ENCODE measurements at places on chromosomes 11 and 22. TPM values are rescaled to one million over a fixed set of nuclear protein-coding genes. Genes with fewer than 3 reads are reported as not detected.

GRCh38 chr11:116776522-116776984 lies 3.8 kb upstream of the BUD13 start:
- no peak for DNase-seq

The CRYBA4 gene
- total RNA-seq = 1.6 TPM

DNA sequence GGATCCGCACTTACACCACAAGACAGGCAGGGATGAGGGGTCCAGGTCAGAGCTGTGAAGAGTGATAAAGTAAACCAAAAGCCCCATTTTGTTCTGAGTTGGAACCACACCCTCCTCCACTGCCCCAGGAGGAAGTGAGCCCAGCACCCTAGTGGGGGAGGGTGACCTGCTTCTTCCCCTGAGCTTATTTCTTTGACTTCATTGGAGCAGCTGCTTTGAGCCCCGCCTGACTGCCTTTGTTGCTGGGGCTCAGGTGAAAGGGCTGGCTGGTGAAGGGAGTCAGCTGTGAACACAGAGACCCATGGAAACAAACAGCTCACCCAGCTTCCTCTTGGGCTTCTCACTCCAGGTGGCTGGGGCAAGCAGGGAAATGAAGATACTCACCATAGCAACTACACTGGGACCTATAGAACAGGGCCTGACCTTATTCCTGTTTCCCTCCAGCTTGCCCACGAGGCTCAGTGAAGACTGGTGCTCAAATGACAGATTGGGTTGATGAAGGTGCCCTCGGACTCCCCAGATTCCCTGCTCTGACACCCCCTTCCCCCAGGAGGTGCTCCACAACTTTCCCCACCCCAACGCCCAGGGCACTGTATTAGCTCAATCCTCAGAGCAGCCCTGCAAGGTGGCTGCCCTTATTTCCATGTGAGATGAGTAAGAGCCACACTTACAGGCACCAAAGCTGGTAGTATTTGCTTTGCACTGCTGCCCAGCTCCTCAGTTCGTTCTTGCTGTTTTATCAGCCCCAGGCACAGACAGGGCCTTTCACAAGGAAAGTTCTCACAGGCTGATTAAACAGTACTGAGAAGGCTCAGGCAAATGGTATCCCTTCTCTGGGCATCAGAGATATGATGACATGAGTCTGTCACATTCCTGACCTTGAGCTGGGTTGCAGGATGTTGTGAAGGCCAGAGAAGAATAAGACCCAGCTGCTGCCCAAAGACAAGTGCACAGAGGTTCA lies 2.4 kb downstream of the UCP2 start:
- no peak for DNase-seq

DNA sequence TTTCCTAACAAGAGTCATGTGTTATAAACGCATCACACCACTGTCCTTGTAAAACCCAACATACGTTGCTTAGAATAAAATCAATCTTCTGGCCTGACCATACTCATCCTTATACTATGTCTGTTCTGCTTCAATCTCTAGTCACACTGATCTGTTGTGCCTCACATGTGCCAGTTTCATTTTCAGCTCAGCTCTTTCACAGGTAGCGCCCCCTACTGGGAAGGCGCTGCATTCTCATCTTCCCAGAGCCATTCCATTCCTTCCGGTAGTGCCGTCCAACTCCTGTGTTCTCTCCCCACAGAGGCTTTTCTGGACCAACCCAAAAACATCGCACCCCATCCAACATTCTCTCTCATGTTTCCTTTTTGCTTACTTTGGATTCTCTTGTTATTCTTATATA lies 22.2 kb downstream of the CASP5 start:
- peak; percentile 33 for DNase-seq

The SERHL2 gene
- total RNA-seq = not detected

DNA sequence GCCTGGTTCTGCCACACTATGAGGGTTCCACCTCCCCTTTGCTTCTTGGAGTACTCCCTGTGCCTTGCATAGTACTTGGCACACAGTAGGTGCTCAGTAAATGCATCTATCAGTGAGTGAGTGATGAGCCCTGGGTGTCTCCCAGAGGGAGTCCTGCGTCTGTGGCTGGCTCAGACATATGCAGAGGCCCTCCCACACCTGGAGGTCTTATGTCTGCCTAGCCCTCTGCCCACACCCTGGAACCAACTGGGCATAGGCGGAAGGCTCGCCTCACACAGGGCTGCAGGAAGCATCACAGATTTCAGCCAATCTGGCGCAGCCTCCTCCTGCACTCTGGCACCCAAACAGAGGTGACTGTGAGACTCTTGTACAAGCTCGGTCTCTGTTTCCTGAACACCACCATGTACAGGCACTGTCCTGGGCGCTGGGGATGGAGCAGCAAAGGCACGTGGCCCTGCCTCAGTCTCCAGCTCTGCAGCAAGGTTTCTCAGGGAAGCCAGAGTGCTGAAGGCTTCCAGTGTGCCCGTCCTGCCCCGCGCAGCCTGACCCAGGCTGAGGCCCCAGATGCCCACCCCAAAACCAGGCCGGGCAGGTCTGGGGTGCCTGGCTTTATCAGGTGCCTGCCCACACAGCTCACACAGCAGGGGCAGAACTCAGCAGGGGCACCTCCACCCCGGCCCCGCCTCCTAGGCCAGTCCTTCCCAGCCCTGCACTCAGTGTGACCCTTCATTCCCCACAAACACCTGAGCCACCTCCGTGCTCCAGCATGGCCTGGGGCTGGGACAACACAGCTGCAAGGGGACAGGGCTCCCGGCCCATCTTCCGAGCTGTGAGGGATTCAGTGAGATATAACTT lies 26.7 kb downstream of the FLRT1 start:
- DNase-seq = no peak

The RSF1 gene
- 84.0 TPM for total RNA-seq

The CASP5 gene
- total RNA-seq = not detected

DNA sequence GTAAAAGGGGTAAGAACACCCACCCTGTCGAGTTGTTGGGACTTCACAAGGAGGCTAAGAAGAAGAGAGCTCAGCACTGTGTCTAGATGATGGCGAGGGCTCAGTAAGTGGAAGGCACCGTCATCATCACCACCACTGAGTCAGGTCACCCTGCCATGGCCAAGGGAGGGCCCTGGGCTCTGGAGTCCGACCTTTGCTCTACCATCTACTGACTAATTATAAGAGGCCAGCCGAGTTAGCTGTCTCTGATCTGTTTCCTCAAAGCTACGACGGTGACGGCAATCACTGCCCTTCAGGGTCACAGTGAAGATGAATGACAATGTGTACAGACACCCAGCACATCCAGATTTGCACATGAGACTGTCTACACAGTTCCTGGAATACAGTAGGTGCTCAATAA lies 29.3 kb downstream of the KIAA0930 start:
- no peak for DNase-seq

- no peak for DNase-seq
Measured at GRCh38 chr11:70498976-70499801, 100.9 kb downstream of the CTTN start.

DNA sequence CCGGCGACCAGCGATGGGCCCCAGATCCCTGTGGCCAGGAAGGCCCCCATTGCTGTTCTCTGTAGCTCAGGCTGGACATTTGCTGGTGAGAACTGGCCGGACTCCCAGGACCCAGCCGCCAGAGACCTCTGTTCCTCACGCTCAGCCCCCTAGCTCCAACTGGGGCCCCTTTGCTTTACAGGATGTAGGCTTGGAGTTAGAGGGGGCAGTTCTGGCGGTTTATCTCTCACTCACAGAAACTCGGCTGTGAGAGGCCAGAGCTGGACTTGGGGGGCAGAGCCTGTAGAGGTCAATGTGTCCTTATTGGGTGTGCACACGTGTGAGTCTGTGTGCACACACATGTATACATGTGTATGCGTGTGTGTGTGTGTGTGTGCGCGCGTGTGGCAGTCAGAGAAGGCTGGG lies 502 bp downstream of the SMIM38 start:
- DNase-seq = no peak

DNA sequence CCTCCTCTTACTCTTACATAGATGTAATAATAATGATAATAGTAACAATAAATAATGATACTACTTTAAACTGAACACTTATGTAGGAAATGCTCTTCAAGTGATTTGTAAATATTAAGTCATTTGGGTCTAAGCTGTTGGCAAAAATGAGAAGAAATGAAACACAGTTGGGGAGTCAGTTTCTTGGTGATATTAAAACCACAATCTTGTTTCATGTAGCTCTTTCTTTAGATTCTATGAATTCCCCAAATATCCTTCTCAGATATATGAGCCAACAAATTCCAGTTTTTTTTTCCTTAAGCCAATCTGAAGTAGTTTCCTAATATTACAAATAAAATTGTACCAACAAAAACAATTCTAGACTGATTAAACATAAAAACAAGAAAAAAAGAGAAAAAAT lies 1115.6 kb upstream of the CNTN5 start:
- DNase-seq = no peak

DNA sequence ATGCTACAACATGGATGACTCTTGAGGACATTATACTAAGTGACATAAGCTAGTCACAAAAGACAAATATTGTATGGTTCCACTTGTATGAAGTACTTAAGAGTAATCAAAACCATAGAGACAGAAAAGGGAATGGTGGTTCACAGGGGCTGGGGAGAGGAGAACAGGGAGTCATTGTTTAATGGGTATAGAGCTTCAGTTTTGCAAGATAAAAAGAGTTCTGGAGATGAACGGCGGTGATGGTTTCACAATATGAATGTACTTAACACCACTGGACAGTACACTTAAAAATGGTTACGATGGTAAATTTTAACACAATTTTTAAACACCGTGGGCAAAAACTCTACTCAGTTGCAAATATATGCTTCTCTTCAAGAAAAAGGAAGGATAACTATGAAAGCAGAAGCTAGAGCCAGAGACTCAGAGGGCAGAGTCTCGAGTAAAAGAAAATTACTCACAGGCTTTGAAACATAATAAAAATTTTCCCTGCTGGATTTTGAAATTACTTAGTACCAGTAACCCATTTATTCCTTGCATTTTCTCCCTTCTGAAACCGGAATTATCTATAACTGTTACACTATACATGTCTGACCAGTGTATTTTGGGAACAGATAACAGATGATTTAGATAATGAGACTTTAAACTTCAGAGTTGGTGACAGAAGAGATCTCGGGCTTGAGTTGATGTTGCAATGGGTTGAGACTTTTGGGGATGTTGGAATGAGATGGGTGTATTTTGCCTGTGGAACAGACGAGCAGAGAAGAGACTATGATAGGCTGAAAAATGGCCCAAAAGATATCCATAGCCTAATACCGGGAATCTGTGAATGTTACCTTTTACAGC lies 15.0 kb downstream of the MRTFA start:
- DNase-seq = no peak

- DNase-seq = no peak
Measured at GRCh38 chr11:121059605-121060004, 35.7 kb downstream of the TBCEL start.

DNA sequence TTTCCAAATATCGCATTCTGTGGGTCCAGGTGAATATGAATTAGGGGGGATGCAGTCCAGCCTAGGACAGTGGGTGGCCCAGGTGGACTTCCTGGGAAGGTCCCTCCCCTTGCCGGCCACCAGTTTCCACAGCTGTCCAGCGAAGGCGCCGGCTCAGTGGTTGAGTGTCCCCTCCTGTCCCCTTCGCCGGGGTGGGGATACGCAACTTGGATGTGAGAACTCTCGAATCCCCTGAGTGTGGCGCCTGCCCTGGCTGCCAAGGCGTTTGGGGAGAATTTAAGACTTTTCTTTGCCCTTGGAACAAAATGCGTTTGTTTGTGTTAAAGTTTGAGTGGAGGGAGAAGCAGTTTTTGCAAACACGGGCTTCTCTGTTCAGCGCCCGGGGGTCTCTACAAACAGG lies 123.7 kb downstream of the KCNQ1OT1 start:
- DNase-seq = no peak

- DNase-seq = no peak
Measured at GRCh38 chr11:76321340-76321739, 59.6 kb downstream of the THAP12 start.

GRCh38 chr11:86741484-86741835 lies 58.9 kb upstream of the PRSS23 start:
- no peak for DNase-seq

DNA sequence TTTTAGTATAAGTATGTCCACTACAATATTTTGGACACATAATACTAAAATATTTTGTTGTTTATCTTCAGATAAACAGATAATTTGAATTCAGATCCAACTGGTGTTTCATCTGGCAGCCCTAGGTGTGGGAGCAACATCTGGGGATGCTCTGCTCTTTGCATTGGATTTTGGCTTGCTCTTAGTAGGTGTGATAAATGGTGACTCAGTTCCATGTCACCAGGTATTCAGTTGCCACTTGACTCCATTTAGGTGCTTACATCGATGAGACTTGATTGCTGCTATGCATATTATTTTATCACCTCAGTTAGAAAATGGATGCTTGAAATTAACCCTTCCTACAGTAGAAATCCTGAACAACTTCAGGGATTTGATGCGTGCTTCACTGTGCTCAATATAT lies 13.3 kb upstream of the AMOTL1 start:
- DNase-seq = no peak

DNA sequence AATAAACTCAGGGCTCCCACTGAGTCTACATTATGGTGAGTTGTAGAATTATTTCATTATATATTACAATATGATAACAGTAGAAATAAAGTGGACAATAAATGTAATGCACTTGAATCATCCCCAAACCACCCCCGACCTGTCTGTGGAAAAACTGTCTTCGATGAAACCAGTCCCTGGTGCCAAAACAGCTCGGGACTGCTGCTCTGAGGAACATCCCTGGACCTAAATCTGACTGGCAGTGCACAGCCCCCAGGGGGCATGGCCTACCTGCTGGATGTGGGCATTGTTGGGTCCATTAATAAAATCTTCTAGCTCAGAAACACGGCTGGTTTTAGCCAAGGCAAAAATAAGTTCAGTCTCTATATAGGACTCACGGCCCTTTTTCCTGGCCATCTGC lies 29.3 kb upstream of the SLC25A1 start:
- DNase-seq = no peak

- peak; percentile 84 for DNase-seq
Measured at GRCh38 chr11:17473071-17473744, 3.4 kb downstream of the ABCC8 start.

Data from neural progenitor cell (in vitro differentiated cells).